ENCODE measurements at places on chromosomes 7 and 10.

GRCh38 chr7:79096361-79096805, 357.1 kb downstream of the MAGI2 start:
- DNase-seq, result peak; percentile 57

- no peak for DNase-seq
These were observed 152.9 kb downstream of the ADAM12 start for GRCh38 chr10:126235091-126235978.

DNA sequence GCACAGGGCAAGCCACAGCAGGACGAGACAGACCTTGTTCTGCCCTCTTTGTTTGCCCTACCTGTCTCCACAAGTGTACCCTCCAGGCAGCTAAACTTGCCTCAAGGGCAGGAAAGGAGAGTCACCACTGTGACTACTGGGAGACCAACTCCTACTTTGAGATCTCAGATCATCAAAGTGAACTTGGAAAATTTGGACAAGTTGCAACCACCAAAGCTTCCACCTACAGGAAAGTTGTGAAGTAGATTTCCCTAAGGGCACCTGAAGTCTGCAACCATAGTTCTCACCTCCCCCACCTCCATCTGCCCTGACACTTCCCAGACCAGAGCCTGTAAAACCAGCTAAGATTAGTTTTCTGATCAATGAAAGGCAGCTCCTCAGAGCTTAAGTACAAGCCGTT, 2.5 kb upstream of the WDR91 start:
- DNase-seq, result no peak

DNA sequence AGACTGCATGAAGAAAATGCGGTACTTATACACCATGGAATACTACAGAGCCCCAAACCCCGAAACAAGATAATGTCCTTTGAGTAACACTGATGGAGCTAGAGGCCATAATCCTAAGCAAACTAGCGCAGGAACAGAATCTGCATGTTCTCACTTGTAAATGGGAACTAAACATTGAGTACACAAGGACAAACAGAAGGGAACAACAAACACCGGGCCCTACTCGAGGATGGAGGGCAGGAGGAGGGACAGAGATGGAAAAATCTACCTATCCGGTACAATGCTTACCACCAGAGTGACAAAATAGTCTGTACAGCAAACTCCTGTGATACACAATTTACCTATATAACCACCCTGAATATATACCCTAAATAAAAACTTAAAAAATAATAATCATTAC, 507.9 kb downstream of the IPMK start:
- DNase-seq, result no peak

DNA sequence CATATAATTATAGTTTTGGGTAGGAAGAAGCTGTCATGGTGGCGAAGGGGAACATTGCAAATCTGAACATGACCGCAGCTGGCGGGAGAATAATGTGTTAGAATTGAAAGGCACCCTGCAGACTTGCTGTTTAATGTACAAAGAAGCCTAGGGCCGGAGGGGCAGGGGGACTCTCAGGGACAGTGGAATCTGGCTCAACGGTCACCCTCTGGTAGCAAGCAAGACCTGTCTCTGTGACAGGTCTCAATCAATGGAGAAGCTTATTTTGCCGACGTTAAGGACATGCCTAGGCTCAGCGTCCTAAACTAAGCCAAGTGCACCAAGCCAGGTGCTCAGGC, 177.3 kb downstream of the NSUN6 start:
- no peak for DNase-seq

- DNase-seq, result peak; percentile 4
These were observed 171.1 kb downstream of the FAM107B start for GRCh38 chr10:14603534-14604102.

Data from HCEC 1CT (cell line).